ENCODE measurements at places on chromosomes 5 and 9.
A peak's percentile ranks its signal among the peaks of the same experiment; 100 is the strongest.

DNA sequence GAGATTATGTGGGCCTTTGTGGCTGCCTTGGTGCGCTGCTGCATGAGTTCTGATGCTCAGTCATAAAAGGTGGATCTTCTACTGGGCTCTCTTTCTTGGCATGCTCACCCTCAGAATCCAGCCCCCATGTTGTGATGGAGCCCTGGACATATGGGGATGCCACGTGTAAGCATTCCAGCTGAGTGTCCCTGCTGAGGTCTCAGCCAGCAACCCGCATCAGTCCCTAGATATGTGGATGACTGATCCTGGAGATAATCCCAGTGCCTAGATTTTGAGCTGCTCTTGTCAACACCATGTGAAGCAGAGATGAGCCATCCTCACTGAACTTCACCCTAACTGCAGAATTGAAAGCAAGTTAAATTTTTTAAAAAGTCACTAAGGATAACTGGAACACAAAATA lies 390.1 kb downstream of the DMRT2 start:
- no peak for DNase-seq

- no peak for DNase-seq
These were observed 17.5 kb downstream of the IPPK start for GRCh38 chr9:92652461-92652860.

GRCh38 chr9:13860946-13861640 lies 452.8 kb downstream of the NFIB start:
- no peak for DNase-seq

DNA sequence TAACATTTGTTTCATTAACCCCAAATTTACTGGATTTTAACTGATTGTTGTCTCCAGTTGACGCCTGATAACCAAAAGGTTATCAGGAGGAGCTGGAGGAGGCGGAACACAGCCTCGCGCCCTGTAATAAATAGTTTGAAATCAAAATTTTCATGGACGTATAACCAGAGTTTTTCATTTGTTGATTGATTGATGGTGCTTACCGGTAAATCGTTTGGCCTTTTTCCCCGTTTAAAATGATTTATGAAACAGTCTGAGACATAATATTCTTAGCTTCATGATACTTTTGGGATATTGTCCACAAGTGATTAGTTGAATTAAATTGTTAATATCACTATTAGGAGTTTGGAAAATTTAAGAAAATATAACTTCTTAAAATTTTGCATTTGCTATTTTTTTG lies 1.7 kb downstream of the FOCAD start:
- no peak for DNase-seq

- no peak for DNase-seq
These were observed 191.9 kb downstream of the C9orf50 start for GRCh38 chr9:129428864-129429577.

- DNase-seq: no peak
These were observed 63.2 kb upstream of the COL15A1 start for GRCh38 chr9:98880311-98881015.

GRCh38 chr5:58988938-58989337 lies 406.1 kb downstream of the RAB3C start:
- no peak for DNase-seq

GRCh38 chr9:88826181-88826580 lies 165.1 kb upstream of the S1PR3 start:
- DNase-seq: no peak

- no peak for DNase-seq
These were observed 187.3 kb downstream of the TENT4A start for GRCh38 chr5:6900247-6901227.

DNA sequence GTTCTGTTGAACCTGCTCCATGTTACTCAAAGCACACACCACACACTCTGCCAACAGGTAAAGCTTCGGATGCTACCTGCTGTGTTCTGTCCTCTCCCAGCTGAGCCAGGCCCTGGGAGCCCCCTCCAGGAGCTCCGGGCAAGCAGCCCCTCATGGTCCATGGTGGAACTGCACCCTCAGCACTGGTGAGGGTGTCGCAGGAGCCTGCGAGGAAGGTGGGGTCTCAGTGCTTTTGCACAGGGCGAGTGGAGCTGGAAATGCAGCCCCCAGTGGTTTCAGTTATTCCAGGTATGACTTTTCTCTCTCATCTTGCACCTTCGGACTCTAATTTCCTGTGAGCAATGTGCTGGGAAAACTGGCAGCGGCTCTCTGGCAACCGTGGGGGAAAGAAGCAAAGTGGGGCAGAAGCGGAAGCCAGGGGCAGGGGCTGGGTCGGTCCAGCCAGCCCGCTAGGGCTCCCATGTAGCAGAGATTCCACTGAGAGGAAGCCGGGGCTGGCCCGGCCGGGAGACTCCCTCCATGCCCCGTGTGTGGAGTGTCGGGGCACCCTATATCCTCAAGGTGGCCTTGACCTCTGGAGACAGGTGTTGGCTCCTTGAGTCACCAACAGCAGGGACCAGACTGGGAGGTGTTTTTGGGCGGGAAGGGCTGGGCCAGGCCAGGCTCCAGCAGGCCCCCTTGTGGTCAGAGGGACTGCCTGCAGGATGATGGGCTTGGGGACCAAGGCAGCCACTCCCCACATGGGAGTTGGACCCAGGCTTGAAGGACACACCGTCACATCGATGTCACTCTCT lies 75.6 kb upstream of the PRSS3 start:
- DNase-seq: peak; percentile 35

DNA sequence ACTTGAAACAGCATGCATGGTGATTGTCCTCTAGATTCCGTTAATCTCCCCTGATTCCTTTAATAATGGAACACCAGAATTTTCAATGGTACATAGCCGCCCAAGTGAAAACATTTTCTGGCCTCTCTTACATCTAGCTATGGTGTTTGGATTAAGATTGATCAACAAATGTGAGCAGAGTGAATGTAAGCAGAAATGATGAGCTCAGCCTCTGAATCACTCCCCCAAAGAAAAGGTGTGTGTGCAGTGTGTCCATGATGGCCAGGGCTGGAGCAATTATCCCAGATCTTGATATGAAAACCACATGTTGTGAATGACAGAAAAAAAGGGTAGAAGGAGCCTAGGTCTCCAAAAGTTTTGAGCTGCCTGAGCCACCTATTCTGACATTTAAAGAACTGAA lies 55.3 kb downstream of the OR2K2 start:
- no peak for DNase-seq

GRCh38 chr9:5931657-5932056 lies 41.0 kb downstream of the MLANA start:
- no peak for DNase-seq

DNA sequence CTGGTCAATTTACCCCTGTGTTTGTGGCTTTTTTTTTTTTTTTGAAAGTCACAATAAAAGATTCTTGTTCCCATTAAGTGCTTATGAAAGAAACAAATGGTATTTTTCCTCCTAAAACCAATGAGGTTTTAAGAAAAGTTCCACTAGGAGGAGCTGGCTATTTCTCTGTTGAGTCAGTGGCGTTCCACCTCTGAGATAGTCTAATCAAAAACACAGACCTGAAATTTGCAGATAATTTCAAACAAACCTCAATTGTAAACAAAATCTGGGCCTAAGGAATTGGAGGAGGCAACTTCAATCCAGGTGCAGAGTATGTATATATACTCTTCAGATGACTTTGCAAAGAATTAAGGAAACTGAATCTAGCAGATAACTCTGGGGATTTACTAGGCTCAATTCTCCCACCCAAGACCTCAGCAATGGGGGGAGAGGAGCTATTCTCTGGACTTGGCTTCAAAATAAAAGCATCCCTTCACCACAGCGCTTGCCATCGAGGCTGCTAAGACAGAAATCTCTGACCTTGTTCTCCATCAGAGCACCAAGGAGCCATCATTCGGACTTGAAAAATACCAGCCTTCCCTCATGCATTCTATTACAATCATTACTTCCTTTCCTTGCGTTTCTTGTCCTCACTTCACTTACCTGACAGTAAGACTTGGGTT lies 52.4 kb downstream of the FANCC start:
- DNase-seq: no peak

DNA sequence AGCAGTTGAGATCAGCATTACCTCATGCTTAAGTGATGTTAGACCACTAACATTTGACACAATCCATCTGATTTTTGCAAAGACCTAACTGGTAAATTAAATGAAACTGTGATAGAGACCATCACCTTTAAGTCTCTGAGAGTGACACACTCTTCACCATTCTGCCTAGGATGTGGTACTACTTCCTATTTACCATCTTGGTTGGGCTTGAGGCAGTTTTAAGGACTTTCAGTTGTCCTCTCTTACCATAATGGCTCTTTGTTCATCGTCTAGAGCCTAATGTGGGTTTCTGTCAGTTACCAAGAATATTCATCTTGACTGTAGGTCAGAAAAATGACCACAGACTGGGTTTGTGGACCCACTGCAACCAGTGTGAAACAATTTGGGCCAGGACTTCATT lies 158.1 kb downstream of the CETN3 start:
- DNase-seq: no peak

DNA sequence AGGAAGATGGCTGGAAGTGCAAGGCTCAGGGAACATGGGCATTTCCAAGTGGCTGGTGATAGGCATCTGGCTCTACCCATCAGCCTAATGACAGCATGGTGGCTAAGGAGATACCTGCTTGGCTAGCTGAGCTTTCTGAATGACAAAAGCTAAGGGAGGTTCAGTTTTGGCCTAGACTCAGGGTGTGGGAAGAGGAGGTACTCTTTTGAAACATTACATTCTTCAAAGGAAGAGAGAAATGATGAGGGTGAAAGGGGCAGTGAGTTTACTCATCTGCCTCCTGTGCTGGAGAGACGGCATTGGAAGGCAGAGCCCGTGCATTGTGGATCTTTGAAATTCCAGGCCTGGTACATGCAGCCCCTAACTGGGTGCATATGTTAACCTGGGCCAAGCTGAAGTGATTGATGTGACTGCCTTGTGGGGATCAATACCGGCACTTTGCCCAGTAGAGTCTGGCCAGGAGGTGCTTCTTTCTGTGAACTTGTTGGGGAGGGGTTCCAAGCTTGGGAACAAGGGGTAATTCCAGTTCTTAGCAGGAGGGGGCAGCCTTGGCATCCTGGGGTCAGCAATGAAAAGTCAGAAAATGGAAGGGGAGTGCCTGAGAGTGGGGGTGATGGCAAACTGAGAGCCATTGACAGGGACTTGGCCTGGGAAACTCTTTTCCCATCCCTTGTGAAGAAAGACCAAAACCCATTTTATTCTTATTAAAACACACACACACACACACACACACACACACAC lies 108.6 kb downstream of the ACER2 start:
- DNase-seq: no peak

DNA sequence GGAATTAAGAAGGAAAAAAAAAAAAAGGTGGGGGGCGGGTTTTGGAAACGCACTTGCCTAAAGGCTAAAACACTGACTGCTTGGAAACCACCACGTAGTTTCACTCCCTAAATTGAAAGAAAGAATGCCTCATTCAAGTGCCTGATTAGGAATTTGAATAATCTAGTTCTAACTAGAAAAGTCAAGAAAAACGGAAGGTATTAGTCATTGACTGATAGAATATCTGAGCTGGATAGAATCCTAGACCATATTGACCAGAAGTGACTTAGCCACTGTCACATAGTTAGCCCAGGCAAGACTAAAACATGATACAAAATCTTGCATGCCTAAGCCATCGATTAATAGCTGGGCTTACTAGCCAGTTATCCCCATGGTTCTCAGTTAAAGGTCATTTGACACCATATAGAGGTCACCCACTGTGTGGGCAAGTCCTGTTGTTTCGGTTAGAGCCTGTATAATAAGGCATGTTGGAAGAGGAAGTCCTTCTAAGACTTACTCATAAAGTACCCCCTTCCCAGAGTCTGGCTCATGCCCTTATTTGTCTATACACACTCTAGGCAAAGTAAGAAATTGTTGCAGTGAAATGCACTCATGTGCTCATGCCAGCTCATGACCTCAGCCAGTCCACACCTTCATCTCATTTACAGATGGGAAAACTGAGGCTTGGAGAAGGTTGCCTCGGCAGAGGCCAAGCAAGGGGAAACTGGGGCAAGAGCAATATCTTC lies 40.2 kb downstream of the SH3RF2 start:
- no peak for DNase-seq

DNA sequence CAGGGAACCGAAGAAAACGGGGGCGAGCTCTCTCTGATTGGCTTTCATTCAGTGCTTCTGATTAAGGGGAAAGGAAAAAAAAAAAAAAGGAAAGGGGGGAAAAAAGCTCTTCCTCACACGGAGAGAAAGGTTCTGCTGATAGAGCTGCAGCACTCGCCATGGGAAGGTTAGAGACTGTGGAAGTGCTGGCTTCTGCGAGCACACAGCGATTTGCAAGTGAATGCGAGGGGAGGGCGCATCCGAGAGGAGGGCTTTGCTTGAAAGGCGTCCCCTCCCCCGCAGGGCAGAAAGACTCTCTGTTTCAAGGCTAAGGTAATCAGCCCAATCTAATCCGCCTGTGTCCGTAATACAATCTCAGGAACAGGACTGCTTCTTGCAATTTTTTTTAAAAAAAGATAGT lies at the start of gene CDH10:
TSS of gene CDH10 (minus strand) at position 218 of the 400 bp plus-strand sequence. CDS start 51,488 bp downstream, outside the sequence.
- no peak for DNase-seq

GRCh38 chr9:110750272-110750671 lies 81.7 kb downstream of the MUSK start:
- no peak for DNase-seq

DNA sequence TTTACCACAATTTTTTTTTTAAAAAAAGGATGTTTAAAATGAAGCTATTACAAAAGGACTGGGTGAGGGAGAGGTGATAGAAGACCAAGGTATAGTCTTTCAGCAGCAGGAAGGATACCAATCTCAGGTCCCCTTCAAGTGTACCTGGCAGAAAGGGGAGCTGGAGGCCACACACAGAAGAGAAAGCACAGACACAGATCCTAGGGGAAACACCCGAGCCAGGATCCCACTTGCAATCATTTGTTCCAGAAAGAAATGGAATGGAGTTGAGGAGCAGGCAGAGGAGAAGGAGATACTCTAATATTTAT lies 5.6 kb downstream of the GNPDA1 start:
- no peak for DNase-seq

- DNase-seq: no peak
These were observed 8.8 kb downstream of the SPARC start for GRCh38 chr5:151677776-151678545.

DNA sequence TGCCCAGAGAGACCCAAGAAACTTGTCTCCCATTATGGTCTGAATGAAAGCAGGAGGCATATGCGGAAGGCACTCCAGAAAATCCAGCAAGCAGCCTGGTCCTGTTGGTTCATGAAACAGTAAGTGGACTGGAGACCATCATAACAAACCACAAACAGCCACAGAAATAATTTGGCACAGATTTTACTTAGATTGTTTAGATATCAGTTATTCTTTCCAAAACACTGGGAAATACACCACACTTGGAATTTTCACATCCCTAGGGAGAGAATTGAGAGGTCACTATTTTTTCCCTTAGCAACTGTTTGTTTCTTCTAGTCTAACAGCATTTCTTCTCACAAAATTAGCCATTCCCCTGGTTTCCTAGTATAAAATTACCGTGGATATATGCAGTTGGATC lies 300.8 kb downstream of the OSTF1 start:
- no peak for DNase-seq
